GM10248 (cell line): ENCODE measurements at places on chromosomes 7 and 10.
A peak's percentile ranks its signal among the peaks of the same experiment; 100 is the strongest.

DNA sequence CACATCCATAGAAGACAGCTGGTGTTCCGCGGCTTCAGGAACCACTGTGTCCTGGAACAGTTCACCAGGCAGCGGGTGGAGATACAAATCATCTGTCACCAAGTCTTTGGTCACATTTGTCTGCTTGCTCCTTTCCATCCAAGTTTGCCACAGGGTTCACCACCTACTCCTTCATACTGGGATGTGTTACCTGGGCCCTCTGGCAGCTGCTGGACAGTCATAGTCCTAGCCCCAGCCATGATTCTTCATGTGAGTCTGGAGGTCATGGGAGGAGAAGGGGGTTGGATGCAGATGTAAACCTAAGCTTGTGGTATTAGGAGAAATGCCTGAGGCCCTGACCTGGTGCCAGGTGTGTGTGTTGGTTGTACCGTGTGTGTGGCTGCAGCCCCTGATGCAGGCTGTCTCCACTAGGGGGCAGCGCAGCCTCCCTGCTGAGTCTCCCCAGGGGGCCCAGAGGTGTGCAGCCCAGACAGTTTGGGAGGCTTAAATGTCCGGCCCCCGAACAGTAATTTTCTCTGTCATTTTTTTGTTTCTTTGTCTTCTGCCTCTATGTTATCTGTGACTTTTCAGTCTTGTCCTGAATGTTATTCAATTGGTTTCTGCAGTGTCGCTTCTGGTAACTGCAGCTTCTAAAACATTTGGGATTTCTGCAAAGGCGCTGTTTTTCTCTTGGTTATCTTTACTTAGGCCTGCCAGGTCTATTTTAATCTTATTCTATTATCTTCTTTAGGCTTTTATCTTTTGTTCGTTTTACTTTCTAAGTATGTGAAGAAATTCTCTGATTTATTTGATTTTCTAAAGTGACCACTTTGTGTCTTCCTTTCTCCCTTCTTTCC lies 14.8 kb downstream of the NPS start:
- peak; percentile 41 for DNase-seq

- DNase-seq, result no peak
Measured at GRCh38 chr7:33612442-33612841, 292.9 kb upstream of the BMPER start.

GRCh38 chr10:71127773-71128172 lies 84.6 kb upstream of the UNC5B start:
- DNase-seq, result peak; percentile 4

- DNase-seq, result no peak
Measured at GRCh38 chr7:48398191-48398590, 226.9 kb downstream of the ABCA13 start.
